ENCODE measurements at places on chromosomes 16 and 17.
A peak's percentile ranks its signal among the peaks of the same experiment; 100 is the strongest.

DNA sequence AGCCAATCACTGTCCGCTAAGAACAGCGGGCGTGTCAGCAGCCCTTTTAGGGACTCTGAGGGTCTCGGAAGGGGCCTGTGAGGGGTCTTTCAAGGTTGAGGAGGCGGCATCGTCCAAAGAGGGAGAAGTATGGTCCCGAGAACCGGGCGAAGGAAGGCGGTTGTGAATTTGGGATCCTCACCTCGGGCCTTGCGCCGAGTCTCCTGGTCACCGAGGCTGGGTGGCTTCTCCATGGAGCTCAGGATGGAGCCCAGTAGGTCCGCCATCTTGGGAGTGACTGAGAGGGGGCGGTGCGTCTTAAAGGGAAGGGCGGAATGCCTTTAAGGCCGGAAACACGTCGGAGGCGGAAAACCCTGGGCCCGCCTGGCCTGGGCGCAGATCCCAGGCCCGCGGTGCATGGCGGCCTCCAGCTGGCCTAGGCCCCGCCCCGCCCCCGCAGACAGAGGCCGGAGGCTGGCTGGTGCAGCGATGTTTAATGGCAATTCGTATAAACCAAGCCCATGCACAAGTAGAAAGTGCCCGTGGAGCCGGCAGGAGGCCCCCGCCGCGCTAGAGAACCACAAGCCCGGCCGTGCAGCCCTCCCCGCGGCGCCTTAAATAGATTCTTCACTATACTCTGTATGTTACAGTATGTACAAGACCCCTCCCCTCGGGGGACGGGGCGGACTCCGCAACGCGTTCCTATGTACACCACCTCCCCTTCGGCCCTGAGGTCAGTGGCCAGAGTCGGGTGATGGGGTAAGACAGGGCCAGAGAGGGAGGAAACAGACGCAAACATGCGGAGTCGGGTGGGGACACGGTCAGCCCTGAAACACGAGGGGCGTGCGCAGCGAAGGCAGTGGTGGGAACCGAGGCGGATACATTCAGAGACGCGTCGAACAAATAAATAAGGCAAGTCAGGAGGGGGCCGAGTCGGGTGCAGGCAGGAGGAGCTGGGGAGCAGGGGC is at the start of gene SPAG7:
Gene SPAG7, minus strand, starts transcription at position 279 of the 947 bp plus-strand sequence. Its CDS starts 13 bp downstream, at position 266.
- peak; percentile 90 for DNase-seq

DNA sequence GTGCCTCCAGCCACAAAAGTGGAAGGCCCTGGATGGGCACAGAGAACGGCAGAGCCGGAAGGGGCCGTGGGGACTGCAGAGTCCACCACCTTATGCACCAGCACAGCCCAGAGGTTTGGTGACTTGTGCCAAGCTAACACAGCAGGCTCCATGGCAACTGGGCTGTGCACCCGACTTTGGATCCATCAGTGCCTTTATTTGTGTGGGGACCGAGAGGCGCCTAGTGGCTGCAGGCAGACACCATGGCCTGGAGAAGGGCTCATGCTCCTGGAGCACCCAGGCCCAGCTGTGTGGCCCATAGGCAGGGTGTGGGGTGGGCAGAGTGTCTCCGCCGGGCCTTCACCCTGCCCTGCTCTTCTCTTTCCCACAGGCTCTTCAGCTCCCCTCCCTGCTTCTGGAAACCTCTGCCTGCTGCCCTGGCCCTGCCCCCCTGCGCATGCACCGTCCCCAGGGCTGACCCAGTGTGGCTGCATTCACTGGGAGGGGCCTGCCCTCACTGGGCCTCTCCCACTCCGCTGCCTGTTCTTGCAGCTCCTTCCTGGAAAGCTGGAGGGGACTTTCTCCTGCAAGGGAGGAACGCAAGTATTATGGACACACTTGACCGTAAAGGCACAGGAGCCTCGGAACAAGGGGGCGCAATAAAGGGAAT is 10.1 kb downstream of the C16orf90 start:
- DNase-seq: no peak

GRCh38 chr17:28524476-28525424 is 18.6 kb downstream of the FOXN1 start:
- no peak for DNase-seq

DNA sequence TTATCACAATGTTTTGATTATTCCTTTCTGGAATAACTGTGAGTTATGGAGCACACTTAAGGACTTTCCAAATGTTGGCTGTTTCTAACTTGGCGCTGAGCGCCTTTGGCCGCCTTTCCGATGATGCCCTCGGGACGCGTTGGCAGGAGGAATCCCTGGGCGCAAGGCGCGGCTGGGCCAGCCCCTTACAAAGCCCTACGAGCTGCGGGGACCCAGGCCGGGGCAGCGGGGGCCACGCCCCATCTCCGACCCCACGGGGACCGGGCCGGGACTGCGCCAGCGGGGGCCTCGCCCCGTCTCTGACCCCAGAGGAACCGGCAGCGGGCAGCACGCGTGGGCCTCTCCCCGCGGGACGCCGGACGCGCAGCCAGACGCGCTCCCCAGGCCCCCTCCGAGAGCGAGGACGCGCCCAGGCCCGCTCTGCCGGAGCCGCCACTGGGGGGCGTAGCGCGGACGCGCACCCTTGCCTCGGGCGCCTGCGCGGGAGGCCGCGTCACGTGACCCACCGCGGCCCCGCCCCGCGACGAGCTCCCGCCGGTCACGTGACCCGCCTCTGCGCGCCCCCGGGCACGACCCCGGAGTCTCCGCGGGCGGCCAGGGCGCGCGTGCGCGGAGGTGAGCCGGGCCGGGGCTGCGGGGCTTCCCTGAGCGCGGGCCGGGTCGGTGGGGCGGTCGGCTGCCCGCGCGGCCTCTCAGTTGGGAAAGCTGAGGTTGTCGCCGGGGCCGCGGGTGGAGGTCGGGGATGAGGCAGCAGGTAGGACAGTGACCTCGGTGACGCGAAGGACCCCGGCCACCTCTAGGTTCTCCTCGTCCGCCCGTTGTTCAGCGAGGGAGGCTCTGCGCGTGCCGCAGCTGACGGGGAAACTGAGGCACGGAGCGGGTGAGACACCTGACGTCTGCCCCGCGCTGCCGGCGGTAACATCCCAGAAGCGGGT is at the start of gene GAA:
Gene GAA, plus strand, starts transcription at position 571 of the 935 bp plus-strand sequence. CDS start 3,006 bp downstream, outside the sequence.
- peak; percentile 76 for DNase-seq

DNA sequence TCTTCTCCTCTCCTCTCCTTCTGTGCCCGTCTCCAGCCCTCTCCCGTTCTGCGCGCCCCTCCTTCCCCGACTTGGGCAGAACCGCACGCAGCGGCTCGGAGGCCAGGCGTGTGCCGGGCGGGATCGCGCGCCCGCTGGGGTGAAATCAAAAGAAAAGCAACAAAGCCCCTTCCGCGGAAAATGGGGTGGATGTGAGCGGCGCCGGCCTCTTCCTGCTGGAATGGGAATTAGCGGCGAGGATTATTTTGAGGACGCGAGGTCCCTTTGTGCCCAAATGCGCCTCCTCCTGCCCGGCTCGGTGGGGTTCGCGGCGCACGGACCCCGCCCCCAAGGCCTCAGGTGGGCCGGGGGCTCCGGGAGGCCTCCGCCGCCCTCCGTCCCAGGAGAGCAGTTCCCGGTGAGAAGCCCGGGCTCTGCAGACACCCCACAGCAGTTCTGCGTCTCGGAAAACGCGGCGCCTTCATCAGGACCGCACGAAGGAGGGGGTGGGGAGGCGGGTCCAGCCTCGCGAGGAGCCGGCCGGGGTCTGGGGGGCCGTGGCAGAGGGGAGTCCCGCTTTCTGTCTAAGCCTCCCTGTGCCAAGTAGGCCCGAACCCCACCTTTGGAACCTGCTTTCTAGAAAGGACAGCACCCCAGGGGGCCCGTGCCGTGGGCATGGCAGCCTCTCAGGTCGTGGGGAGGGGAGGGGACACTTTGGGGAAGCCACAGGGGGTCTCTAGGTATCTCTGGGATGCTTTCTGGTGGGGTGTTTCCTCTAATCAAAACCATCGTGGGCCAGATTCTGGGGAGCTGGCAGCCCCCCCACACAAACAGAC is 91.0 kb upstream of the CBX4 start:
- no peak for DNase-seq

All from stimulated activated CD4-positive, alpha-beta T cell treated with anti-CD3 and anti-CD28 coated beads, Interleukin-4, amount 100 ng/mL, for 48 hours (primary cell).